ENCODE measurements at places on chromosomes 2 and 18. TPM values are rescaled to one million over a fixed set of nuclear protein-coding genes. Genes with fewer than 3 reads are reported as not detected.

The SMC6 gene
- total RNA-seq, result 24.5 TPM

DNA sequence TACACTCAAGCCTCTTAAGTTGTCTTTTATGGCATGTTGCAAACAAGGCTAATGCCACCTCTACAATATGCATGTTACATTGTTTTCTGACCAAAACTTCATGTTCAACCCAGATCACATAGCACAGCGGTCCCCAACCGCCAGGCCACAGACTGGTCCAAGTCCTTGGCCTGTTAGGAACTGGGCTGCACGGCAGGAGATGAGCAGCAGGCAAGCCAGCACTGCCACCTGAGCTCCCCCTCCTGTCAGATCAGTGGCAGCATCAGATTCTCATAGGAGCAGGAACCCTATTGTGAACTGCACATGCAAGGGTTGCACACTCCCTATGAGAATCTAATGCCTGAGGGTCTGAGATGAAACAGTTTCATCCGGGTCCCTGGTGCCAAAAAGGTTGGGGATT, 324.8 kb upstream of the CHAC2 start:
- no peak for DNase-seq

- DNase-seq, result no peak
These were observed 89.0 kb upstream of the PNPT1 start for GRCh38 chr2:55782528-55783173.

The NTSR2 gene
- total RNA-seq, result not detected

Data from H7 (cell line).